ENCODE measurements at places on chromosomes 7 and 10. TPM values are rescaled to one million over a fixed set of nuclear protein-coding genes. Genes with fewer than 3 reads are reported as not detected.

The WDR91 gene
- total RNA-seq = 3.6 TPM

The IL2RA gene
- not detected for total RNA-seq

The EPO gene
- not detected for total RNA-seq

The SUN3 gene
- total RNA-seq = 0.64 TPM

The LARP4B gene
- 65.3 TPM for total RNA-seq

The HNRNPH3 gene
- 47.5 TPM for total RNA-seq

The MAP3K8 gene
- total RNA-seq = 0.87 TPM

The C7orf57 gene
- total RNA-seq = 0.64 TPM

The HSPA12A gene
- 3.0 TPM for total RNA-seq

The DNAJC9 gene
- 26.1 TPM for total RNA-seq

The GFRA1 gene
- total RNA-seq = 0.99 TPM

The ZNF789 gene
- 4.7 TPM for total RNA-seq

The CUZD1 gene
- total RNA-seq = 0.35 TPM

The EVX1 gene
- not detected for total RNA-seq

The TMEM176B gene
- total RNA-seq = not detected

The BNIP3 gene
- 127 TPM for total RNA-seq

The DDX50 gene
- total RNA-seq = 22.7 TPM

The ASCC1 gene
- 23.8 TPM for total RNA-seq

The NODAL gene
- total RNA-seq = not detected

The UNCX gene
- total RNA-seq = not detected

The LIPK gene
- total RNA-seq = not detected

The HOXA5 gene
- 23.5 TPM for total RNA-seq

The ATOH7 gene
- total RNA-seq = not detected

The DNAH11 gene
- total RNA-seq = 3.4 TPM

The ELFN1 gene
- total RNA-seq = 1.5 TPM

The CREB5 gene
- total RNA-seq = 28.7 TPM

The SRRM3 gene
- total RNA-seq = 0.23 TPM

The RPA3 gene
- 5.7 TPM for total RNA-seq

The MYPN gene
- total RNA-seq = 1.1 TPM

The TLX1 gene
- total RNA-seq = not detected

Data from glomerular endothelial cell (primary cell).